NCI-H460 (cell line): ENCODE measurements at places on chromosomes 12 and 14. TPM values are rescaled to one million over a fixed set of nuclear protein-coding genes. Genes with fewer than 3 reads are reported as not detected.

The AICDA gene
- not detected in 2 replicates for total RNA-seq

The OVCH1 gene
- total RNA-seq: 0.02 TPM in 1 of 2 replicates, not detected in the other

DNA sequence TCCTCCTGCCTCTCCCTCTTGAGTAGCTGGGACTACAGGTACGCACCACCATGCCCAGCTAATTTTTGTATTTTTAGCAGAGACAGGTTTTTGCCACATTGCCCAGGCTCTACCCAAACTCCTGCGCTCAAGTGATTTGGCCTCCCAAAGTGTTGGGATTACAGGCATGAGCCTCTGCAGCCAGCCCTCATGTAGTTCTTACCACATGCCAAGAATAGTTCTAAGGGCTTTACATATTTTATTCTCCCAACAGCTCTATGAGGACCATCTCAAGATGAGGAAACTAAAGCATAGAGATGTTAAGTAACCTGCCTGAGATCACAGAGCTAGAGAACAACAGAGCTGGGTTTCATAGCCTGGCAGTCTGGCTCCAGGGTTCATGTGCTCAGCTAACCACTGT lies 37.9 kb upstream of the ALDH2 start:
- DNase-seq: no peak

DNA sequence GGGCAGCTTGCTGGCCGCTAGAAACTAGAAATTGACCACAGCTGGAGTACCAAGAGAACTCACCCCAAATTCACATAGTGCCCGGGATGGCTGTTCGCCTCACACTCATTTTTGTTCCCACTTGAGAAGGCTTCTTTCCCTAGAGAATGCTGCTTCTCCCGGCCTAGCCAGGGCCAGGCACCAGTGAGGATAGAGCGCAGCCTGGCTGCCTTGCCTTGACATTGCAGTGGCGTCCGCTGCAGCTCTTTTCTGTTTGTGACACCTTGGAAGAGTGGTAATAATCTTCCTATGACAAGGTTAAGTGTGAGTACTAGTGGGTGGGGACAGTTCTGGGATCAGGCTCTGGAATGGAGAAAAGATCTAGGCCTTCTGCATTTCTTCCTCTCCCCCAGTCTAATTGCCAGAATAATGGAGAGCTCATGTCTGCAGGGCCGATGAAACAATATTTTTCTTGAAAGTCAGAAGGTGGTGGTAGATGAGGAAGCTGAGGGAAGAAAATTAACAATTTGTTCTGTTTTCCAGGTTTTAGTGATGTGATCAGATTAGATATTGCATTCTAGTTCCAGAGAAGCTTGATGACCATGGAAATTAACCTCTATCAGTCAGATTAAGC lies 3.7 kb downstream of the TMEM253 start:
- DNase-seq: peak; percentile 87

DNA sequence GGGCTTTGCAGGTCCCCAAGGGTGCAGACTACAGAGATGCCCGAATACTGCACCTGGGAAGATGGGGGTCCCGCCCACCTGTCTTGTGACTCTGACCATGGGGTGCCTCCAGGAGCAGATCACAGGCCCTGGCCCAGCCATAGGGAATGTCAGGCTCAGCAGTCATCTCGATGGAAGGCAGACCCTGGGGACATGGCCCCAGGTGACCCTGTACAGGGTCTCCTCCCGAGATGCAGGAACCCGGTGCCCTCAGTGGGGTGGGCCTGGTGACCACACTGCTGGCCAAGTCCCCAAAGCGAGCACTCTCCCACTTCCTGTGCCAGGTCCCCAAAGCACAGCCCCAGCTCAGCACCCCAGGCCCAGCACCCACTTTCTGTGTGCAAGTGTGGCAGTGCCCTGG lies 903.7 kb upstream of the USP15 start:
- no peak for DNase-seq

GRCh38 chr12:108063192-108063591 lies 65.9 kb upstream of the WSCD2 start:
- DNase-seq: peak; percentile 9
